ENCODE measurements at places on chromosomes 3 and 15.

DNA sequence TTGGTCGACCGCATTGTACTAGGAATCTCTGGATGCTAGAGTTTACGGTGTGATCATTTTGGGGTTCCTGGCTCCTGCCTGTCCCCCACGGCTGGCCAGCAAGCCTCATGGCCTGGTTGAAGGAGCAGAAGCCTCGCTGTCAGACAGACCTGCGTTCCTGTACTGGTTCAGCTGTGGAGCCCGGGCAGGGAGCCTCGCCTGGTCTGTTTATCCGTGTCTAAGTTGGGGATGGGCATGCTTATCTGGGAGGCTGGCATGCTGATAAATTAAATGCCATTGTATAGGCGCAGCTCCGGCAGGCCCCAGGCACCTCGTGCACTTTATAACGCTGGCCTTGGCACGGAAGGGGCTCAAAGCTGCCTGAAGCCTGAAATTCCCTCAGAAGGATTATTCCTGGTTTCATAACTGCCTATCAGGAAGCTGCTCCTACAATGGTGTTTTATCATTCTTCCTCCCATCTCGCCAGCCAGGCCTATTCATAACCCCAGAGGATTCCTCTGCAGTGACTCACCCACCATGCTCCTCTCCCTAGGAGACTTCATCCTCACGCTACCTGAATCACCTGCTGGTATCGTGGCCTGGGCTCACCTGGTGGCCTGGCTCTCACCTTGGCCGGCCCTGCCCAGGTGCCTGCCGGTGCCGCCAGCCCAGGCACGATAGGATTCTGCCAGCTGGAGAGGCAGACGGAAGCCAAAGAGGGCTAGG is 110.9 kb downstream of the ASB7 start:
- DNase-seq = no peak

DNA sequence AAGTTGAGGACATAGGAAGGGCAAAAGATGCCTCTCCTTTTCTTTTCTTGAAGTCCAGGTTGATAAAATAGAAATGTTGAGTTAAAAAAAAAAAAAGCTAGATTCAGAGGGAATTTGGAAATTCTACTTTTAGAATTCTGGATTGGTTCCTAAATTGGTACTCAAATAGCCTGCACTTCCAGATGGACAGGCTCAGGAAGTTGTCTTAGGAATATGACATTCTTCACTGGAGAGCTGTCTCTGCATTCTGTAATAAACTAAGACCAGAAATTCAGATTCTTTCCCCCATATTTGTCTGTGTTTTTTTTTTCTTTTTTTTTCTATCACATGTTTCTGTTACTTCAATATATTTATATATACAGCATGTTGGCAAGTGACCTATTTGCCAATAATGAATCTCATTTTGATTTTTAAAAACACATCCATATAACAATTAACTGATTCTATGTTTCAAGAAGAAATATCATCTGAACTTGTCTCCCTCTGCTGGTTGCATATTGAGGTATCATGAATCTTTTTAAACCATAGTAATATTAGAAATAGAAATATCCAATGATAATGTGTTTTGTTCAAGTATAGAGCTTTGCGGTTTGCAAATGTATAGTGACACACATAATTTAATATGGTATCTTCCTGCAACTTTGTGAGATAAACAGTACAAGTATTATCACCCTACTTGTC is 8.5 kb upstream of the LSAMP start:
- no peak for DNase-seq

GRCh38 chr15:81105545-81105944 is 28.5 kb upstream of the CFAP161 start:
- no peak for DNase-seq

DNA sequence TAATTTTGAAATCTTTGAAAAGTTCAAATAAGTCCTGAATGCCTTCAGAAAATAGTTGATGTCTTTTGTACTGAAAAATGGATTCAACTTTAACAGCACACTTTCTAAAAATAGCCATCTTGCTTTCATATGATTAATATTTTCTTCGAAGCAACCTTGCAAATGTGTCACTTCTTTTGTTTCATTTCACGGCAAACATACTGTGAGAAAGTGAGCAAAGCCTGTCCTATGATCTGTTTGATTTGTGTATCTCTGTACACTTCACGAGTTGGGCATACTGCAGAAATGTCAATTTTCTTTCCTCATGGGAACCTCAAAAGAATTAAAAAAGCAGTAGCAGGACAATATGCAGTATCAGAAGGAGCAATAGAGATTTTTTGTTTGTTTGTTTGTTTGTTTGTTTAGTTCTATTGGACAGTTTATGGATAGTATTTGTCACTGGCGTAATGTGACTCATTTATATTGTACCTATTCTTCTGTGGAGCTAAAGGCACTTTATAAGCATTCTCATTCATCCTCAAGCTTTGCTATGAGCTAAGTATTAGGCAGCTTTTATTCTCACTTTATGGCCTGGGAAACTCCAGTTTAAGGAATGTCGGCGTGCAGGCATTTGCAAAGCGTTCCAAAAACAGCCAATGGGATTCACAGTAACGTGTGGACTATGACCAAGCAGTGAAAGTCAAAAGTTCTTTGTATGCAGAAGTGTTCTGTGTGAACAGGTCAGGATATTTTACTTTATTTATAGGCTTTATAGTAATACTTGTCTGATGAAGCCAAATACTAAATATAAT is 572.0 kb downstream of the NAALADL2 start:
- DNase-seq = no peak

GRCh38 chr3:112958811-112959560 is 15.9 kb downstream of the CD200R1 start:
- no peak for DNase-seq

- no peak for DNase-seq
These were observed 1.7 kb downstream of the OXNAD1 start for GRCh38 chr3:16266714-16267113.

DNA sequence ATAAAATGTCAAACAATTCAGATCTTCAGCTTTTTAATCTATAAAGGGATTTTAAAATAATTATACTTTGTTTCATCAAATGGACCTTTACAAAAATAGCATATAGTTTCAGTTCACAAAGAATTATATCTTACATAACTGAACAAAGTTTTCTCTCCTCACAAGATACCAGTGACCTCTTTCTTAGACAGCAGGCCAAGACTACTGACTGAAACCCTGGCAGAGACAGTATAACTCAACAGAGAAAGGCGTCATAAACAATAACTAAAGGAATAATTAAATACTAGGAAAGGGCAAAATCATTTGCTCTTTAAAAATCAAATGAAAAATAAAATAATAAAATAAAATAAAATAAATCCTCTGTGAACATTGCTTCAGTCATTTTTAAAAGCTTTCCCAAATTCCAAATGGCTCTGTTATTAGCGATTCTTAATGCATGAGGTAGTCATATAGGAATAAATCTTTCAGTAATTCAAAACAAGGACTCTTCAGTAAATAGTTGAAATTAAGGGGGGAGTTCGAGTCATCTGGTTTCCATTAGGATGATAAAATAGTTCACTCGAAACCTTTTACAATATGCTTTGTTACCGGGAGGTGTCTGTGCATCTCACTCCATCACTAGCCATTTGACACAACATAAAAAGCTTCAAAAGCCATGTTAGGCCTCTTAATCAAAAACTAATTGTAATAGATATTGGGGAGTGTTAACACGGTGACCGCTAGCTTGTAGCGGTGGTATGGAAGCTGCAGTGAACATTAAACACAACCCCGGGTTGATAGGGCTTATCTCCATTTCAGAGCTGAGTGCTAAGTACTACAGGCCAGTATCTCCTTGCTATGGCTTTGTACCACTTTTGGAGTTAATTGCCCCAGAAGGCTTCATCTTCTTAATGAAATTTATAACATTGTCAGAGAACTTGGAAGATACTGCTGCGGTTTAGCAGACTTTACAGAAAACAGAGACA is 142.9 kb upstream of the NR2F2 start:
- no peak for DNase-seq

- DNase-seq = no peak
These were observed 888.9 kb downstream of the SQOR start for GRCh38 chr15:46523701-46524100.

- DNase-seq = no peak
These were observed 535.1 kb downstream of the NLGN1 start for GRCh38 chr3:173932624-173933023.

GRCh38 chr3:129555153-129555550 is 12.2 kb downstream of the H1-8 start:
- no peak for DNase-seq

DNA sequence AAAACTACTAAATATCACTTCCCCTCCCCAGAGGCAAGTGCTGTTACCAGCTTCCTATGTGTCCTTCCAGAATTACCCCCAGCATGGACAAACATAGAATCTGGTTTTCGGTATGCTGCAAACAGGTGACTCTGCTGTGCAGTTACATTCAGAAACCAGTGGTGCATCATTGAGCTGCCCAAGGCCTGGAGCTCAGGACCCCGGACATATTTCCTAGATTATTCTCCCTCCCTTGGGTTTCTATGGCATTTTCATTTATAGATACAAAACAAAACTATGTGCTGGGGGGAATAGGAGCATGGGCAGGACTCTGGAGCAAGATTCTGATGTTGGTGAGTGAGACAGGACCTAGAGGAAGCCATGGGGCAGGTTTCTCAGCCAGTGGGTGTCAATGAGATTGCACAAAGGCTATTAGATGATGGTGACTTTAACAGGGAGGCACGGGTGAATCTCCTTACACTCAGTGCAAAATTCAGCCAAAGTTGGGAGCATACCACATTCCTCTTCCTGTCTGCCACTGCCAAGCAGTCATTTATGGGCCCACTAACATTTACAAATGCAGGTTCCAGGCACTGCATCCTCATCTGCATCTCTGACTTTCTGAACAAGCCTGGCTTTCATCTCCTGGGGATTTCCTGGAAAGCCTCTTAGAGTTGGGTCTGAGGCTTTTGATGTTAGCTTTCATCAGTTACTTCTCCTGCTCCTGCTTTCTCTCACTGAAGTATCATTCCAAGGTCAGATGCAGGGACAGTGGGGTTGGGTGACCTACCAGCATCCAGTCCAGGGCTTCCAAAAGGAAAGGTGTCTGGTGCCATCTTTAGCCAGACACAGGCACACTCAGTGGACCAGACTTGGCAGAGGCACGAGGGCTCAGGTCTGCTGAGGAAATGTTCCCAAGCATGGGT is 44.5 kb downstream of the CMTM7 start:
- no peak for DNase-seq

DNA sequence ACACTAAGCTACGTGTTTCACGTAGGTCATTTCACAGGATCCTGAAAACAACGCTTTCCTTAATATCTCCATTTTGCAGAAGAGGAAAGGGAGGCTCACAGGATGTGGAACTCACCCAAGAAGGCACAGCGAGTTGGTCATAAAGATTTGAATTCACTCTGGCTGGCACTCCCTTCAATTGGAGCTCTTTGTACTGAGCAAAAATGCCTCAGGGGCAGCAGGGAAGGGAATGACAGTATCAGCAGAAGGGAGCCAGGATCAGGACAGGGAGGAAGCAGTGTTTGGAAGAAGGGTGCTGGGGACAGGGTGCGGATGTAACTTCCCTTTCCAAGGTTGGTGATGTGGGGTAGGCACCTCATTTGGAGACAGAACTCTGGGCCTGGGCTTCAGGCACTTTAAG is 1.1 kb upstream of the ST6GAL1 start:
- DNase-seq = no peak

DNA sequence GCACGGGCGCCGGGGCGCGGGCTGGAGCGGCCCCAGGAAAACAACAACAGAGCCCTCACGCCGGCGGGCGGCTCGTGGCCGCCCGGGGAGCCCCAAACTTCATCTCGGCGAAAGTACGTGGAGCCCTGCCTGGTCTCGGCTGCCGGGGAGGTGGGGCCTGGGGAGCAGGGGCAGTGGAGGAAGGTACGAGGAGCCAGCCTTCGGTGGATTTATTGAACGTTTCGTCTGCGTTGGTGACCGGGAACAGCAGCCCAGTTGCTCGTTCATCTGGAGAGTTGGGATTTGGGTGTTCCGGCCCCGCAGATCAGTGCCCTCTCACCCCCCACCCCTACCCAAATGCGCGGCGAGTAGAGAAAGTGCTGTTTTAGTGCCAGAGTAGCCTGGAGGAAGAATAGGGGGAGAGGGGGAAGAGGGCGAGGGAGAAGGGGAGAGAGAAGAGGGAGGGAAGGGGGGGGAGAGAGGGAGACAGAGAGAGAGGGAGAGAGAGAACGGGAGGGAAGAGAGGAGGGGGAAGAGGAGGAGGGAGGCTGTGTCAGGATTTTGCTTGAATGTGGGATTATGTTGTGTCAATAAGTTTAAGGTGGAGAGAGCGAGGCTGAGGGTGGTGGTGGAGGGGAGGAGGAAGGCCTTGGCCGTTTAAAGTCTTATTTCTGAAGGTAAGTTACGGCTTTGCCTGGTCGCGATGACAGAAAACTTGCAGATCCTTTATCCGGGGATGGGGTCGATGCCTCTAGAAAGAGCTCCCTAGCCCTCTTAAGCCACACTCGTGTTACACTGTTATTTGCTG is 970 bp downstream of the BBX start:
- no peak for DNase-seq

GRCh38 chr3:54772051-54772450 is 155.8 kb downstream of the LRTM1 start:
- DNase-seq = no peak

GRCh38 chr3:105772635-105773034 is 96.2 kb downstream of the CBLB start:
- no peak for DNase-seq

DNA sequence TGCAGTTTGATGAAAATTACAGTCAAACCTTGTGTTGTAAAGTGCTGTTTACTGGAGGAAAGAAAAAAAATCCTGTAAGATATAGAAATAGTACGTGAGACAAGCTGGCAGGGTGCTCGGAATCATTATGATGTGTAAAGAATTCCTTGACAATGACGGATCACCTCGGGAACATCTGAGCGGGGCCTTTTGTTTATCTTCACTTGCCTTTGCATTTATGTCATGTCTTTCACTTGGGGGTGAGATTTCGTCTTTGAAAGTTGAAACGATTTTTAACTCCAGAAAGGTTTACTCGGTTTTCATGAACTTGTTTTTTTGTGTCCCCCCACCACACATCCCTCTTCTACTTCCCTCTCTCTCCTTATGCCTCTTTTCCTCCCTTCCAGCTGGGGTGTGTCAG is 128.3 kb upstream of the VEPH1 start:
- DNase-seq = no peak

DNA sequence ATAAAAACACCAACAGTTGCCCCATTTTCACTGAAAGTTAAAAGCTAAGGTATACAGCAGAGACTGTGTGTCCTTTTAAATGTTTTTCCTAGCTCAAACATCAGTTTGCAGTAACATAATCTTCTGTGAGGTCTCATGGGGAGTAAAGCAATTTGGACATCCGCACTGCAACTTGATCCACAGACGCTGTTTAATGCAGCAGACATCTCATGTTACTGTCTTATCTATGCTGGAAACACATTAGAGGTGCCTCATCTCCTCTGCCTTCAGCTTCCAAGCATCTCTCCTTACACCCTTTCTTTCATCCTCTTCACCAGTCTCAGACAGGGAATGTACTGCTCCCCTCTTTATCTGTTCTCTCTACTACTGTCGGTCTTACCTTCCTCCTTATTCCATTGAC is 53.7 kb upstream of the ATP11B start:
- DNase-seq = no peak

DNA sequence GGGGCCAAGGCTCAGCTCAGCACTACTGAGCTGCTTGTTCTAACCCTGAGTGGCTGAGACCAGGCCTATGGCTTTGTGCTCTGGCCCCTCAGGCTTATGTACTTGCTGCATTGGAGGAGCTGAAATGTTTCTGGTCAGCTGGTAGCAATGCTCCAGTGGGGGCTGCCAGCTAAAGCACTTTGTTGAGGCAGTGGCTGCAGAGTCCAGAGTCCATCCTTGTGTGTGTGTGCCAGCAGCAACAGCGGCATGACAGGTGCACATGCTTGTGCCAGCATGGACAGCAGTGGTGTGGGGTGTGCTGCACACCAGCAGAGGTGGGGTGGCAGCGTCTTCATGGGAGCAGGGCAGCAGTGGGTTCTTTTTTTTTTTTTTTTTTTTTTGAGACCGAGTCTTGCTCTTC is 169.1 kb downstream of the VPS8 start:
- DNase-seq = no peak

All from stimulated activated CD8-positive, alpha-beta memory T cell treated with anti-CD3 and anti-CD28 coated beads, Interleukin-7, amount 100 ng/mL, for 1 hour (primary cell).